Lung (tissue), 17 donors: ENCODE measurements at places on chromosomes 2 and 18.

- no peak for DNase-seq
- H3K4me1 ChIP-seq: no peaks in the 10 kb centered on the region
- no peak overlapping the region for H3K27ac ChIP-seq
- H3K36me3 ChIP-seq: no peaks in the 10 kb centered on the region
Measured at GRCh38 chr2:162746310-162746709, 92.3 kb downstream of the KCNH7 start.

DNA sequence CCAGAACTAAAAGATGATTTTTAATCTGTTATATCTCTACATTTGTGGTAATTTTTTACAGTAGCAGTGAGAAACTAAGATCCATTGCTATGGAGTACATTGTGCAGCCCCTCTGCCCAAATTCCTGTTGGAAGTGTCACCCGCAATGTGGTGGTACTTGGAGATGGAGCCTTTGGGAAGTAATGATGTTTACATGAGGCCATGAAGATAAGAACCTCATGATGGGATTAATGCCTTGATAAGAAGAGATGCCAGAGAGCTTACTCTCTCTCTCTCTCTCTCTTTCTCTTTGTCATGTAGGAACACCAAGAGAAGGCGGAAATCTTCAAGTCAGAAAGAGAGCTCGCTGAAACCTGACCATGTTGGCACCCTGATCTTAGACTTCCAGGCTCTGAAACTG lies 535.4 kb downstream of the PID1 start:
- no peak overlapping the region for H3K4me3 ChIP-seq
- DNase-seq: no peak
- H3K36me3 ChIP-seq: no peaks in the 10 kb centered on the region
- no peaks in the 10 kb centered on the region for H3K27me3 ChIP-seq
- no peaks in the 10 kb centered on the region for H3K4me1 ChIP-seq

GRCh38 chr2:110744429-110744828 lies 12.1 kb downstream of the ACOXL start:
- no peak for DNase-seq
- no peak overlapping the region for H3K27ac ChIP-seq
- H3K4me3 ChIP-seq: no peak overlapping the region
- no peaks in the 10 kb centered on the region for H3K36me3 ChIP-seq

DNA sequence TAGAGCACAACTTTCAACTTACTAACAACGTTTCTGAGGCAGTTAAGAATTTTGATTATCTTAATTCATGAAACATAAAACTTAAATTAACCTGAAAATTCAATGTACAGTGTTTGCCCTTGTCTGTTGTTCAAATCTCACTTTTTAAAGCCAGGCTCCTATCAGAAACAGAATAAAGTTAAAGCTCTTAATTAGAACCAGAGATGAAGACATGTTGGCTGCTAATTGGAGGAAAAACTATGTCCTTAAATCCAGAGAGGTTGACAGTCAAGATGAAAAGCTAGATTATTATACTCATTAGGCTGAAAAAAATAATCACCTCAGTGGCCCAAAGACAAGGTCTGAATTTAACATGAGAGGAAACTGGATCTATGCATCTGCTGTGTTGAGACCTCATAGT lies 52.3 kb downstream of the SOWAHC start:
- H3K27ac ChIP-seq: no peak overlapping the region
- no peak for DNase-seq
- H3K27me3 ChIP-seq: no peaks in the 10 kb centered on the region
- peaks cover 2% of the 10 kb centered on the region for H3K4me1 ChIP-seq
- no peak overlapping the region for H3K4me3 ChIP-seq

- H3K27ac ChIP-seq: no peak overlapping the region
- peaks cover 11% of the 10 kb centered on the region for H3K4me1 ChIP-seq
- H3K4me3 ChIP-seq: no peak overlapping the region
- no peaks in the 10 kb centered on the region for H3K27me3 ChIP-seq
Measured at GRCh38 chr2:28329184-28329583, 63.5 kb upstream of the FOSL2 start.

- H3K27me3 ChIP-seq: no peaks in the 10 kb centered on the region
- DNase-seq: no peak
Measured at GRCh38 chr2:58207189-58207588, 33.9 kb downstream of the FANCL start.

GRCh38 chr2:174683392-174683759 lies 80.9 kb downstream of the CHRNA1 start:
- DNase-seq: peak; percentile 49

DNA sequence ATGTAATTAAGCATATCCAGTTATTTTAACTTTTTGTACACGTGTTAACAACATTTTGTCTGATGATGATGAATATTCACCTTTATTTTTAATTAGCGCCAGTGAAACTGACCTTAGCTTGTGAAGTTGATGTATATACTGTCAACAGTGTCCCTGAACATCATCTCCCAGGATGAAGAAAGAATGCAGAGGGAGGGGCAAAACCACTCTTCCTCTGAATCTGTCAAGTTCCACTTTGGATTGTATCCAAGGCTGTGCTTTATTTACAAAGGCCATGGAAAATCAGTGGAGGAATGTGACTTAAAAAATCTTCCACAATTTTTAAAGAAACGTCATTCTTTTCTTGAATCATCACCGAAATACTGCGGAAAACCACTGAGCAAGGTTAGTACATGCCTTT lies 4.5 kb upstream of the RMDN2 start:
- no peak overlapping the region for H3K27ac ChIP-seq
- no peaks in the 10 kb centered on the region for H3K36me3 ChIP-seq
- no peak overlapping the region for H3K4me3 ChIP-seq
- DNase-seq: peak; percentile 71
- H3K27me3 ChIP-seq: no peaks in the 10 kb centered on the region
- peaks cover 1% of the 10 kb centered on the region for H3K4me1 ChIP-seq

DNA sequence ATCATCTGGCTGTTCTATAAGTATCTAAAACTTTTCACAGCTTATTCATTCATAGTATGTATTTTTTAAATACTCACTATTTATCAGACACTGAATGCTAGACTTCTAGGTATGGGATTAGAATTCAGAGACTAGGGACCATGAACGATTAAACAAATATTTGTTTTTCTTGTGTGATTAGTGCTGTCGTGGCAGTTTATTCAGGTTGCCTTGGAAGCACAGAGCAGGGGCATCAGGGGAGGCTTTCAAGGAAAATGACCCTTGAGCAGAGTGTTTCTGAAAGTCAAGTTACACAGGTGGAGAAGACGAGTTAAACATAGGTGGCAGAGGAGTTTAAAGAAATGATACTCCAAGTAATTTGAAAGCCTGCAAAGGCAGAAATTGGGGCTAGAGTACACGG lies 5.7 kb downstream of the SPOPL start:
- peaks cover 24% of the 10 kb centered on the region for H3K4me1 ChIP-seq
- peak; percentile 37 for DNase-seq
- H3K36me3 ChIP-seq: no peaks in the 10 kb centered on the region
- no peak overlapping the region for H3K27ac ChIP-seq

- peaks cover 15% of the 10 kb centered on the region for H3K4me1 ChIP-seq
- H3K4me3 ChIP-seq: no peak overlapping the region
- H3K27ac ChIP-seq: no peak overlapping the region
- no peaks in the 10 kb centered on the region for H3K27me3 ChIP-seq
- no peaks in the 10 kb centered on the region for H3K36me3 ChIP-seq
Measured at GRCh38 chr2:16520891-16521290, 144.7 kb downstream of the CYRIA start.

DNA sequence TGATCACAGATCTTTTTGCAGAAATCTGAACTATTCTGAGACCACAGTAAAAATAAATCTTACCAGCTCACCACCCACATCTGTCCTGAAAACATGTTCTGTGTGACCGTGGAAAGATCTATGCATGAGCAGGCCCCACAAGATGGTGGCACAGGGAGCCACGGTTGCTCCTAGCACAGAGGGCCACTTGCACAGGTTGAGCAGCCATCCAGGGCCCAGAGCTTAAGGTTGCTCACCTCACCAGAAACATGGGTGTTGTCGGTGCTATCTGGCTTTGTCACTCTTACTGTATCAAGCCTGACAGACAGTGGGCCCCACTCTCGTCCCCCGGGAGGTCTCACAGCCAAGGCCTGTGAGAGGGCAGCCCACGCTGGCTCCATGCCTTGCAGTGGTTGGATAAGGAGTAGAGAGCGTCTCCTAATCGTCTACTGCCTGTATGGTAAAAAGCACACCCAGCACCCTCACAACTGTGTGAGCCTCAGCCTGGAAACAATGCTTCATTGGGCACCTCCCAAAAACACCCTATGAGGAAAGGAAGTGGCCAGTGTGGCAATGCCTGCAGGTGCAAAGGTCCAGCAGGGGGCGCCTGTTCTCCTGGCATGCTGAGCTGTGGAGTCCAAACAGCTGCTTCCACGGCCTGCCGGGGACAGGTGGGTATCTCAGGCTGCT lies 19.6 kb downstream of the TUBB6 start:
- peaks cover 18% of the 10 kb centered on the region for H3K36me3 ChIP-seq
- no peak overlapping the region for H3K4me3 ChIP-seq
- no peak overlapping the region for H3K27ac ChIP-seq
- DNase-seq: peak; percentile 60
- H3K4me1 ChIP-seq: peaks cover 3% of the 10 kb centered on the region

GRCh38 chr2:237653776-237654558 lies 26.6 kb downstream of the LRRFIP1 start:
- peaks cover 8% of the 10 kb centered on the region for H3K4me1 ChIP-seq
- no peak overlapping the region for H3K4me3 ChIP-seq
- no peaks in the 10 kb centered on the region for H3K36me3 ChIP-seq
- no peak overlapping the region for H3K27ac ChIP-seq

DNA sequence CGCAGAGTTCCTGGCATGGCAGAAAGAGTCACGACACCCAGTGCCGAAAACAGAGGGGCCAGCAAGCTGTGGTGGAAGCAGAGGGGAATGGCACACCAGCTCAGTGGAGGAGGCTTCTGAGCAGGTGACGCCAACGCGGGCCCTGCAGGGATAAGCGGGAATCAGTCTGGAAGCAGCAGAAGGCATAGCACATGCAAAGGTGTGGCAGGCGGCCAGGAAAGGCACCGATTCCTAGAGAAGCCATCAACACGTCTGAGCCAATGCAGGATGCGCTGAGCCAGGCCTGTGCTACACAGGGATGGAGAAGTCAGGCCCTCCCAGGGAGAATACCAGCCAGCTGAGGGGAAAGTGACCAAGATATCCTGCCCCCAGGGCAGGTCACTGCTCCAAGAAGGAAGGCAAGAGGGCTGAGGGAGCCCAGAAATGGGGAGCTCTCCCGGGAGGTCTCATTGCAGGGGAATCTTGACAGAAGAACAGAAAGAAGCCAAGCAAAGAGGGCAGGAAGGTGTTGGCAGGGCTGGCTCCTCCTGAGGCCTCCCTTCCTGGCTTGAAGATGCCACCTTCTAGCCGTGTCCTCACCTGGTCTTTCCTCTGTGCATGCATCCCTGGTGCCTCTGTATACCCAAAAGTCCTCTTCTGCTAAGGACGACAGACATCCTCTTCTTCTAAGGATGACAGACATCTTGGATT lies 16.3 kb downstream of the TEX51 start:
- H3K27me3 ChIP-seq: no peaks in the 10 kb centered on the region
- H3K4me3 ChIP-seq: no peak overlapping the region
- no peak for DNase-seq
- no peak overlapping the region for H3K27ac ChIP-seq
- H3K4me1 ChIP-seq: no peaks in the 10 kb centered on the region
